ENCODE measurements at places on chromosomes 3 and 15. TPM values are rescaled to one million over a fixed set of nuclear protein-coding genes. Genes with fewer than 3 reads are reported as not detected.

SLC28A1 gene
- total RNA-seq = under 0.01 TPM

IQCF5 gene
- total RNA-seq = not detected

SPTBN5 gene
- total RNA-seq = 0.38 TPM

FRG2C gene
- total RNA-seq = not detected

LDHAL6B gene
- total RNA-seq = not detected

XCR1 gene
- total RNA-seq = not detected

SMARCC1 gene
- 25.1 TPM for total RNA-seq

ZBTB47 gene
- 28.6 TPM for total RNA-seq

FSTL1 gene
- total RNA-seq = 2,112 TPM

NOX5 gene
- under 0.01 TPM for total RNA-seq

SAXO2 gene
- 1.1 TPM for total RNA-seq

CHDH gene
- under 0.01 TPM for total RNA-seq

CYP1A2 gene
- total RNA-seq = not detected

CCDC80 gene
- 526 TPM for total RNA-seq

MYNN gene
- 23.6 TPM for total RNA-seq

GOLGA6L9 gene
- 0.77 TPM for total RNA-seq

BUB1B gene
- total RNA-seq = 37.4 TPM

ANKRD63 gene
- not detected for total RNA-seq

ACKR4 gene
- total RNA-seq = 6.8 TPM

BTLA gene
- not detected for total RNA-seq

PLAAT1 gene
- total RNA-seq = not detected

TICRR gene
- 3.7 TPM for total RNA-seq

CPN2 gene
- not detected for total RNA-seq

TERC gene
- 580 TPM for total RNA-seq

USP50 gene
- total RNA-seq = not detected

MOBP gene
- under 0.01 TPM for total RNA-seq

ASB14 gene
- total RNA-seq = not detected

NUP210 gene
- 0.38 TPM for total RNA-seq

FBXW12 gene
- 0.28 TPM for total RNA-seq

ADGRG7 gene
- total RNA-seq = not detected

MAGEL2 gene
- under 0.01 TPM for total RNA-seq

TRAIP gene
- 9.0 TPM for total RNA-seq

SFMBT1 gene
- 5.9 TPM for total RNA-seq

LRRC31 gene
- total RNA-seq = not detected

GALNT15 gene
- total RNA-seq = 27.1 TPM

GPR160 gene
- total RNA-seq = 2.0 TPM

ERICH6 gene
- under 0.01 TPM for total RNA-seq

ROBO1 gene
- total RNA-seq = 57.3 TPM

CLDN11 gene
- total RNA-seq = 225 TPM

CAMP gene
- total RNA-seq = not detected

PPIP5K1 gene
- total RNA-seq = 61.7 TPM

SYNPR gene
- not detected for total RNA-seq

IRAK2 gene
- total RNA-seq = 8.1 TPM

SI gene
- not detected for total RNA-seq

AP4E1 gene
- total RNA-seq = 18.6 TPM

MYO5C gene
- under 0.01 TPM for total RNA-seq

EIF4E3 gene
- total RNA-seq = 0.58 TPM
